ENCODE measurements at places on chromosomes 3 and 15.
A peak's percentile ranks its signal among the peaks of the same experiment; 100 is the strongest.

- DNase-seq: no peak
Observed at GRCh38 chr3:174337227-174337626, 521.9 kb upstream of the NAALADL2 start.

DNA sequence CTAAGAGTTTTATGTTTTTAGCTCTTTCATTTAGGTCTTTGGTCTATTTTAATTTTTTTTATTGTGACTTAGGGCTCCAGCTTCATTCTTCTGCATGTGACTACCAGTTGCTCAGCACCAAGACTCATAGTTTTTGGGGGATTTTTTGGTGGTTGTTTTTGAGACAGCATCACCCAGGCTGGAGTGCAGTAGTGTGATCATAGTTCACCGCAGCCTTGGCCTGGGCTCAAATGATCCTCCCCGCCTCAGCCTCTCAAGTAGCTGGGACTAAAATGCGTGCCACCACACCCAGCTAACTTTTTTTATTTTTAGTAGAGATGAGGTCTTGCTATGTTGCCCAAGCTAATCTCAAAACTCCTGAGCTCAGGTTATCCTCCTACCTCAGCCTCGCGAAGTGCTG lies 19.4 kb downstream of the CDV3 start:
- DNase-seq: no peak

DNA sequence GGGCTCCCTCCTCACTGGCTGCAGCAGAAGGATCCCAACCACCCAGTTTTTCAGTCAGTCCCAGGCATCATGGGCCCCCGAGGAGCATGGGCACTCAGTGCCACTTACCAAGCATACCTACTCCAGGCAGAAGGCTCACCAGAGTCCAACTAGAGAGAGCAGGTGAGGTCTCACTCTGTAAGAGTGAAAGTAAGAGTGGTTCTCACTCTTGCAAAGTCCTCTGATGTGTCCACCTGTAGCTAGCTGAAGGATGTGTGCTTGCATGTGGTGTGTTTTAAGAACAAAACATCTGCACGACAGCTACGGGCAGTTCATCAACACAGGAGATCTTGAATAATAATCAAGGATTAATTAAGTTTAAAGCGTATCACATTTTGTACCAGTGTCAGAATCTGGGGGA lies 49.7 kb downstream of the CCK start:
- no peak for DNase-seq

DNA sequence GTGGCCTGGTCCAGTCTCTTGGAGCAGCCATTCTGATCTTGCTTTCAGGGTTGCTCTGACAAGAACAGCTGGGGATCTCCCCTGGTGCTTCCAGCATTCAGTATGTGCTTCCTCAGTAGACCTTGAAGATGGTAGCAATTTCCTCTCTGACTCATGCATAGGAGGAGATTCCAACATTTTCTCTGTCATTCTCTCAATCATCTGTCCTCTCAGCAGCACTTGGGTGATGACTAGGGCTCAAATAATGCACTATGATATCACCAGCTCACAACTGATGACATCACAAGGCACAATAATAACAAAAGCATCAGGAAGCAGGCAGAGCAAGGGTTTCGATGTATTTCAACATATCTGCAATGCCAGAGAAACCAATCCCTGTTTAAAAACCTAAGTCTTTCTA lies 52.7 kb downstream of the NFKBIZ start:
- no peak for DNase-seq

DNA sequence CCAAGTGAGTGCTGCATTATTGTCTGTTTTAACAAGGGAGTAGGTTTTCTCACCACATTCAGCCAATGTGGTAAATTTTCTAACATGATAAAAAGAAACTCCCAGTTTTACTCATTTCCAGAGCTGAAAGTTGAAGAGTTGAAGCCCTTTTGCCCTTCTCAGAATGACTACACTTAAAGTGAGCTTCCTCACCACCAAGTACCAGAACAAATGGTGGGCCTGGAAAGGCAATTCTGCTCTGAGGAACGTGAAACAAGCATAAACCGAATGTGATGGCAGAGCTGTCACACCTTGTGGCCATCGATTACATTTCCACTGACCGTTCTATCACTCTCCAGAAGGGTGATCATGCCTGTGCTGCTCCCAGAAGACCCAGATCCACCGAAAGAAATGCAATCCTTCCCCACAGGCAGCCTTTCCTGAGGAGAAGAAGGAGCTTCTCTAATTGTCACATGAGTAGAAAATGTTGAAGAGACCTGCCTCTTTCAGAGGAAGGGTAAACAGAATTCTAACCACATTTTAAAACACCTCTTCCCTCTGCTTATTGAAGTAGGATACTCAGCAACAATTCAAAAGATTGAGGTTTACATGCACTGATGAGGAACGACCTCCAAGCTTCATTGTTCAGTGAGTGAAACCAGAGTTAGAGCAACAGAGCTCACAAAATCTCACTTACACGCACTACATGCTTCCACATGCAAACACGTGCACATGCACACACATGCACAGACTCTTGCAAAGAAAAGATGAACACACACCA lies 21.4 kb upstream of the CCR9 start:
- DNase-seq: no peak

GRCh38 chr3:33957176-33957575 lies 158.7 kb downstream of the PDCD6IP start:
- DNase-seq: no peak

GRCh38 chr3:119349354-119350041 lies 55.3 kb downstream of the ARHGAP31 start:
- no peak for DNase-seq

DNA sequence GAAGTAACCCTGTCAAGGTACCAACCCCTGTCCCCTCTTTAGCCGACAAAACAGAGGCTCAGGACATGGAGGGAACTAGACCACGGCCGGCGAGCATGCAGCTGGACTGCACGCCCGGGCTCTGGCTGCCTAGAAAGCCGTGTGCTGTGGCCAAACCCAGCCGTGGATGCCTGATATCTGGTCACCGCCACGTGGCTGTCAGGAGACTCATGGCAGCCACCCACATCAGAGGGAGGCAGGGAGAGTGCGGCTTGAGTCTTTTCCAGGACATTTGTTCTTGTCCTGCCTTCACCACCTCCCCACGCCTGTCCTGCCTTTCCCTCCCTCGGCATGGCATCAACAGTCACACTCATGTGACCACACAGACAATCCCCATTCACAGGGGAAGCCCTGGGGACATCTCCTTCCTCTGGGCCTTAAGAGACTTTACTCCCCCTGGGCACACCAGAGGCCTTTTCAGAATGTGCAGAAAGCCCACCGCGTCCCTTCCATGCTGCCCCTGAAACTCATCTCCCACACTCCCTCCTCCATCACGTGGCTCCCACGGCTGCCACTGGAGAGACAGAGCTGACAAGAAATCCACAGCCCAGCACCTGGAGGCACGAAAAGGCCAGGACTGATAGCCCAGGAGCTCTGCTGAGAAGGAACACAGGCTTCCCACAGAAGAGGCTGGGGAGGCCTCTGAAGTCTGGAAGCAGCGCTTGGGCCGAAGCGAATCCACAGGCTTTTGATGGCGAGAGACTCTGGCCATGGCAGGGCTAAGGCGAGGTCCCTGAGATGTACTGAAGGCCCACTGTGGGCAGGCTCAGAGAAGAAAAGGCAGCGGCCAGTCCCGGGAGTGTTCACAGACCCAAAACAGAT lies 71.2 kb upstream of the IQSEC1 start:
- DNase-seq: no peak

DNA sequence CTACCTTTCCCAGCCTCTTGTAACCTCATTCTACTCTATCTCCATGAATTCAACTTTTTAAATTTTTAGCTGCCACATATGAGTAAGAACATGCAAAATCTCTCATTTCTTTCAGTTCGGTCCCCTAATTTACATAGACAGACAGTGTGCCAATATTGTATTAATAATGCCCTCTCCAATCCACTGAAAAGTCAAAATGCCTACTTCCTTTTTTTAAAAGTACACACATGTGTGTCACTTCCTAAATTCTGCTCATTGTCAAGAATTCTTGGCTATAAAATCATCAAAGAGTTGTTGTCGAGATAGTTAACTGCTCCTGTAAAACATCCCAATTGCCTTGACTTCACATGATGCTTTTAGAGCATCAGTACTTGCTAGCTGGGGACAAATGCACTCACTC lies 84.2 kb upstream of the IL12A start:
- DNase-seq: no peak

GRCh38 chr3:170522201-170522600 lies 63.7 kb downstream of the SLC7A14 start:
- DNase-seq: no peak

DNA sequence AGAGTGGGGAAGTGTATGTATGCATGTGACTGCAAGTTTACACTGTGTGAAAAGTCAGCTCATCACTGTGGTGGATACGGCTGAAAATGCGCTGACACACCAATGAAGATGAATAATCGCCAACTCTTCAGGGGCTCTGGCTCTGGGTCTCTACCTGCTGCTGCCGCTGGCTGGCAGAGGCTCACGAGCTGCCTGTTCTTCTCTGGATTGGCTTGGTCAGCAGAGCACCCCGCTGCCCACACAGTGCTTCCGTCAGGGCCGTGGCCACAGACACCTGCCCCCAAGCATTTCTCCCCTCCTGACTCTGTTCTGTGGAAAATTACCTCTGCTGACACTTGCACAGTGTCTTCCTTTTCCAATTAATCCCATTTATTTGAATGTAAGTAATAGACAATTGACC lies 215.5 kb downstream of the GAP43 start:
- no peak for DNase-seq

DNA sequence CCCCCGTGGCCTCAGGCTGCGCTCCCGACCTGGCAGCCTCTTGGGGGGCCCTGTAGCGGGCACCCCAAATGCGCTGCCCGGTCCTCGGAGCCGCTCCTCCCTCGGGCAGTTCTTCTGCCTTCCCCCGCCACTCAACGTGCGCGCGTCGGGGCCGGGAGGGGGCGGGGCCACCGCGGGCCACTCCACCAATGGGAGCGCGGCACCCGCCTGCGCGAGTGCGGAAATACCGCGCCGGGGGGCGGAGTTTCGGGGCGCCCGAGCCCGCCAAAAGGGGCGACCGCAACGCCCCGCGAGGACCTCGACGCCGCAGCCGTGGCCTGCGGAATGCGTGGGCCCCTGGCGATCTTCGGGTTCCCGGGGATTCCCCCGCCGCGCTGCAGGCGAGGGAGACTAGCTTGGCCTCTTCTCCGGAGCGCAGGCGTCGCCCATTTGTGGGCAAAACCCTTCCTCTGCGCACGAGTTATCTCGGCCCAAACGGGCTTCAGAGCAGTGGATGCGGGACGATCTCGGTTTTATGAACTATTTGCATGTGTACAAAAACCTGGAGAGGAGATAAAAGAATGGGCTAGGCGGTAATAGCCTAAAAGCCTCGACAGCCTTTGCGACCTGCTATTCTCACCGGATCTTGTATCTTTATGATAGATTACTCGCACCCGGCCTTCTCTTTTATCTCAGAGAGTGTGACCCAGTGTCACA lies at the start of gene TASOR:
TSS of gene TASOR (minus strand) at position 144 of the 696 bp plus-strand sequence. CDS start 259 bp downstream, outside the sequence.
- peak; percentile 89 for DNase-seq

GRCh38 chr3:156230278-156230900 lies 110.0 kb downstream of the KCNAB1 start:
- DNase-seq: no peak

DNA sequence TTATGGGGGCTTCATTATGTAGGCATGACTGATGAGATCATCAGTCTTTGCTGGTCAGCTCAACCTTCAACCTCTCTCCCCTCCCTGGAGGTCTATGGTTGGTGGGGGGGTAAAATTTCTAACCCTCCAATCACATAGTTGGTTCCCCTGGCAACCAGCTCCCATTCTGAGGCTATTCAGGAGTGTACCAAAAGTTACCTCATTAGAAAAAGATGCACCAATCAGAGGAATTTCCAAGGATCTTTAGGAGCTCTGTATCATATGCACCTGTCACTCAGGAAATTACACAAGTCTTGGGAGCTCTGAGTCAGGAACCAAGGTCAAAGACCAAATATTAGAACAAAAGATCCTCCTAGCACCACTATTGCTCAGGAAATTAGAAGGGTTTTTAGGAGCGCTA lies 21.4 kb upstream of the LEO1 start:
- DNase-seq: no peak

- DNase-seq: no peak
Observed at GRCh38 chr3:140995881-140996280, 54.2 kb downstream of the SLC25A36 start.

DNA sequence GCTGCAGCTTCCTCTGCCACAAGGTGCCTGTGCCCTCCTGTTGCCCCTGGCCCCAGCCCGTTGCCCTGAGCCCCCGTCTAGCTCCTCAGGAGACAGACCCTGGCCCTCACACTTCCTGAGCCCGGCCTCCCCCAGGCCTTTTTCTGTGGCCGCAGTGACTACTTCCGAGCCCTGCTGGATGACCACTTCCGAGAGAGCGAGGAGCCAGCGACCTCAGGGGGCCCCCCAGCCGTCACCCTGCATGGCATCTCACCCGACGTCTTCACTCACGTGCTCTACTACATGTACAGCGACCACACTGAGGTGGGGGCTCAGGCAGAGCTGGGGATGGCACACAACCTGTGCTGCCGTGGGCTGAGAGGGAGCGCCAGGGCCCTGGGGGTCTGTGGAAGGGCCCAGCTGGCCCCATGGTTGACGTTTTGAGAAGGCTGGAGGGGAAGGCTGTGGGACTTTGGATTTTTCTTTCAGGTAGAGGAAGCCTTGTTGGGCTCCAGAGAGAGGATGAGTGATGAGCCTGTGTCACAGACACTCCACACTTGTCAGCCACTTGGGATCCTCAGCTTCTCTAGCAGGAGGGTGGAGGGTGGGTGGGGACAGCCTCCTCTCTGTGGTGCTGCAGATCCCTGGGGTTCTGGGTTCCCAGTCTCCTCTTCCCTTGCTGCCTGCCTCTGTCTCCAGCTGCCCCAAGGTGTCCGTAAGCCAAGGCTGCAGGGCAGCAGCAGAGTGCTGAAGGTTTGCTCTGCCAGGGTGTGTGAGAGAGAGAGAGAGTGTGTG lies 5.0 kb downstream of the ABTB1 start:
- peak; percentile 27 for DNase-seq

- DNase-seq: no peak
Observed at GRCh38 chr15:92899601-92899947, 550 bp upstream of the CHD2 start.

- DNase-seq: no peak
Observed at GRCh38 chr15:66886686-66887273, 178.6 kb upstream of the SMAD3 start.

GRCh38 chr15:101578443-101578894 lies 73.7 kb downstream of the TM2D3 start:
- DNase-seq: no peak

DNA sequence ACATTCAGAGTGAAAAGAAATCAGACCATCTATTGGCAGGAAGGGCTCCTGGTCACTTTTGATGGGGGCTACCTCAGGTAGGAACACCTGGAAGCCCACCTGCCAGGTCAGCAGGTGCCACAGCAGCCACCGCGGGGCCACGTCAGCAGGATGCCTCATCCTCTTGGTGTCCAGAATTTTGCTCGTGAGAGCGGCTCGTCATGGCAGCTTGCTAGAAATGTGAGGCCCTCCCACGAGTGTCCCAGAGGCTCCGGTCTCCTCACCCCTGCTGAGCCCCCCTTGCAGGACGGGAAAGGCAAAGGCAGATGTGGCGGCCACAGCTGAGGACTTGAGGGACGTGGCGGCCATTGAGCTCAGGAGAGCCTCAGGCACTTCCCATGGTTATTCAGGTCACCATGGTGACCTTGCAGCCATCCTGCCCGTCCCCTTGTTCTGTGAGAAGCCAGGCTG lies 129.4 kb downstream of the LRRK1 start:
- DNase-seq: no peak

Measured in activated CD4-positive, CD25-positive, alpha-beta regulatory T cell treated with anti-CD3 and anti-CD28 coated beads, Interleukin-2, amount 50 U/mL, for 72 hours (primary cell).